Stimulated activated CD8-positive, alpha-beta memory T cell treated with anti-CD3 and anti-CD28 coated beads, Interleukin-4, amount 100 ng/mL, for 1 hour (primary cell): ENCODE measurements at places on chromosomes 4 and X.

- no peak for DNase-seq
Measured at GRCh38 chr4:56535915-56536314, 30.3 kb downstream of the ARL9 start.

DNA sequence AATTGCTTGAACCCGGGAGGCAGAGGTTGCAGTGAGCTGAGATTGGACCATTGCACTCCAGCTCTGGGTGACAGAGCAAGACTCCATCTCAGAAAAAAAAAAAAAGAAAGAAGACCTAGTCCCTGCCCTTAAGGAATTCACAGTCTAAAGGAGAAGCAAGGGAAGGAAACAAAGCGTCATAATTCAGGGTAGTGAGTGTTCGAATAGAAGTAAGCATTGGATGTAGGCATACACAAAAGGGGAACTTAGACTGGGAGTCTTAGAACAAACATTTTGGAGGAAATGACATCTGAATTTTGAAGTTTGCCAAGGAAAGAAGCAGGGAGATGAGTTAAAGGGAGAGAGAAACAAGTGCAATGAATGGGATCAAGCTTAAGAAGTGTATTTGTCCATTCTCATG, 32.4 kb downstream of the PPM1K start:
- no peak for DNase-seq

- DNase-seq = no peak
Measured at GRCh38 chr4:127124919-127125318, 507.8 kb upstream of the INTU start.

- no peak for DNase-seq
Measured at GRCh38 chr4:167274351-167274750, 40.1 kb upstream of the SPOCK3 start.

GRCh38 chrX:87571964-87572363, 54.4 kb downstream of the KLHL4 start:
- DNase-seq = no peak

DNA sequence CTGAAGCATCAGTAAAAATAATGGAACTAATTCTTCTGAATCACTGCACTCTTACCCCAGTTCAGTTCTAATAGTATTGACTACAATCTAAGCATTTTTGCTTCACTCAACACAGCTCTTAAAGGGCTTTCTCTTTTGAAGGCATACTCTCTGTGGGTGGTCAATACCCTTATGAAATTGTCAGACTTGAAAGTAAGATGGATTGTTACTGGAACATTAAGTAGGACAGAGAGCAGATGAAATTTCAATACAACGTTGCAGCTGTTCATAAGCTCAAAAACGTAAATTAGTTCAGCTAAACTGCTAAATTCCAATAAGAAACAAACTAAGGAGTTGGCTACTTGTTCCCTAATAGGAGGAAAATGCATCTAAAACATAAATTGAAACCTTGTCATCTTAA, 352.3 kb upstream of the TENM3 start:
- no peak for DNase-seq
